ENCODE measurements at places on chromosomes 11 and 22. TPM values are rescaled to one million over a fixed set of nuclear protein-coding genes. Genes with fewer than 3 reads are reported as not detected.

Gene ATG2A
- total RNA-seq = 3.6 TPM

DNA sequence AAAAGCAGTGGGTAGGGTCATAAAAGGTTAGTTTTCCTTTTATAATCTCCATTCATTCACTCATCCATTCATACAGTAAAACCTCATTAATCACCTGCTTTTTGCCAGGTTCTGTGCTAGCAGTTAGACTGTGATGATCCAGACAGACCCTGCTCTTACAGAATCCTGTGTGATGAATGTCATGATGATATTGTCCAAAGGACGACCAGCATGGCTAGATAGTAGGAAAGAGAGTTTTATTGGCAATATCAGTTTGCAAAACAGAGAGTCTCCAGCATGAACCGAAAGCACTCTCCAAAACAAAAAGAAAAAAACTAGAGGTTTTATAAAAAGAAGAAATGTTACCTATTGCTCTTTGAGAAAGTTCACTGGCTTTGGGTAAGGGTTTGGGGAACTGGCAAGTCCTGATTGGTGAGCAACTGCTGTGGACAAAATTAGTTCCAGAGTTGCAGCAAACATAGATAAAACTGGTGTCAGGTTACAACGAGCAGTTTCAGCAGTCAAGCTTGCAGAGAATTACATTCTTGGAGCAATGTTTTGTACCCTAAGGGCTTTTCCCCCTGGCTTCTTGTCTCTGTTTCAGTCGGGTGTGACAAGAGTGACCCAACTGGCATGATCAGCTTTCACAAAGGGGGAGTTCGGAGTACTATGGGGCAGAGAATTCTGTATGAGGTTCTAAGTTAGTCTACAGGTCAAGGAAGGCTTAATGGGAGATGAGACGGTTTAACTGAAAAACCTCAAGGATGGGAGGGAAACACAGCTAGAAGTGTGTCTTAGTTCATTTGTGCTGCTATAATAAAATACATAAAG, 58.3 kb downstream of the HSD17B12 start:
- H3K36me3 ChIP-seq = peaks cover 6% of the 10 kb centered on the region
- peak overlapping the region; percentile 45 for H3K27ac ChIP-seq
- no peaks in the 10 kb centered on the region for H3K27me3 ChIP-seq
- peak; percentile 90 for DNase-seq
- no peak overlapping the region for H3K4me3 ChIP-seq
- H3K4me1 ChIP-seq = peaks cover 11% of the 10 kb centered on the region

DNA sequence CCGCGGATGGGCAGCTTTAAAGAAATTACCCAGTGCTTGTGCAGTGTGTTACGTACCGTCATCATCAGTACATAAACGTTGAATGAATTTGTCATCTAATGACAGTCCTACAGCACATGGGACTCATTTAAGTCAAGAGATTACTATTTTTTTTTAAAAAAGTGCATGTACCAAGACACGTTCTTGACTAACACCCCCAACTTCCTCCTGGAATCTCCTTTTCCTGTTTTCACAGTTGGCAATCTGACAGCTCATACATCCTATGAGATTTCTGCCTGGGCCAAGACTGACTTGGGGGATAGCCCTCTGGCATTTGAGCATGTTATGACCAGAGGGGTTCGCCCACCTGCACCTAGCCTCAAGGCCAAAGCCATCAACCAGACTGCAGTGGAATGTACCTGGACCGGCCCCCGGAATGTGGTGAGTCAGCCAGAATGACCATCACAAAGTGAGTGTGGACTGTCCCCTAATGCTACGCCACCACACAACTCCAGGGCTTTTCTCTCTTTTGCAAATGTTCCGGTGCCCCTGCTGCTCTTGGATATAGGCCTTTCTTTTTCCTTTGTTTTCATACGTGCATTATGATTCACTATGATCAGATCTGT, 162.0 kb upstream of the SORL1-AS1 start:
- H3K27me3 ChIP-seq = no peaks in the 10 kb centered on the region
- H3K4me3 ChIP-seq = no peak overlapping the region
- no peaks in the 10 kb centered on the region for H3K36me3 ChIP-seq

- no peaks in the 10 kb centered on the region for H3K36me3 ChIP-seq
- no peak overlapping the region for H3K27ac ChIP-seq
- 0 out of 2 replicates have a peak, but pooled peaks cover 2% of the 10 kb centered on the region for H3K4me1 ChIP-seq
- no peak for DNase-seq
Observed at GRCh38 chr11:72799441-72799840, 5.6 kb upstream of the STARD10 start.

Gene PKNOX2
- 1.1 TPM for total RNA-seq

DNA sequence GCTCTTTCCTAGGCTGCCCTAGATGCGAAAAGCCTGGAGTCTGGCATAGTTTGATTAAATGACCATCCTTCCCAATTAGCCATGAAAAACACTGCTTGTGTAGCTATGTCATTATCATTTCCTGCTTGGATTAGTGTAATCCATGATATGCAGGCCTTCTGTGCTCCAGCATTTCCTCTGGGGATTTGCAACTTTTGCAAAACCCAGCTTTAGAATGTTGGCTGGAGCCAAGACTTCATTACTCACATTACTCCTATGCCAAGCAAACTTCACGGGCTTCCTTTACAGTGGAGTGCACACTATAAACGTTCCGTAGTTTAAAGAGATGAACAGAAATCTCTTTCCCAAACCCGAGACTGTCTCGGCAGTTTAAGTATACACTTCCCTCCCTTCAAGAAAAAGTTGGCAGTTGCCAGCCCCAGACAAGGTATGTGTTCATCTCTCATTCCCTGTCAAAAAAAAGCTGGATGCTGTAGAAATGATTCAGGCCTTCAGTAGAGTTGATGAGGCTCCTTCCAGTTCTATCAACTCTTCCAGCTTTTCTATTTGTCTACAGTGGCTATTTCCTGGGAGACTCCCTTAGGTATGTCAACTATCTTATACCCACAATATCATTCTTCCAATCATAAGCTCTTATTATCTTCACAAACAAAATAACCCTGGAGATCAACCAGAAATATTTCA, 180.0 kb downstream of the MAML2 start:
- DNase-seq = peak; percentile 95
- H3K4me3 ChIP-seq = no peak overlapping the region
- no peaks in the 10 kb centered on the region for H3K36me3 ChIP-seq
- H3K27me3 ChIP-seq = no peaks in the 10 kb centered on the region

- no peak overlapping the region for H3K4me3 ChIP-seq
- peaks cover 43% of the 10 kb centered on the region for H3K27me3 ChIP-seq
- peak; percentile 76 for DNase-seq
- no peaks in the 10 kb centered on the region for H3K36me3 ChIP-seq
- no peak overlapping the region for H3K27ac ChIP-seq
- no peaks in the 10 kb centered on the region for H3K4me1 ChIP-seq
Observed at GRCh38 chr22:37079668-37080171, 28.2 kb downstream of the KCTD17 start.

- no peak for DNase-seq
- H3K36me3 ChIP-seq = no peaks in the 10 kb centered on the region
- H3K27ac ChIP-seq = no peak overlapping the region
Observed at GRCh38 chr11:7538031-7538430, 24.2 kb downstream of the PPFIBP2 start.

Gene IGLL5
- not detected for total RNA-seq

All from IMR-90 (cell line).